Pons (tissue), 1 donor: ENCODE measurements at places on chromosomes 7 and 10.
A peak's percentile ranks its signal among the peaks of the same experiment; 100 is the strongest.

DNA sequence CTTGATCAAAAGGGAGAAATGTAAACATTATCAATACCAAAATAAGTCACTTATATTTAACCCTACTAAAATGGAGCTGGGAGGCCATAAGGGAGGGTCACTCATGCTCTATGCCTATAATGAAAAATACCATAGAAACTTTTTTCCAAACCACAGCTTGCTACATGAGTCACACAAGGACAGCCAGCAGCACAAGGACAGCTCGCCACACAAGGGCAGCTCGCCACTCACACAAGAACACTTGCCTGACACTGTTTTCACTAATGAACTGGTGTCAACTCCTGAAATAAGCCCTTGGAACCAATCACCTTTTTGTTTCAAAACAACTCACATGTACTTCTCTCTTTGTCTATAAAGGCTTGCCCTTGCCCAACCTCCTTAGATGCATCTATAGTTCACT, 43.3 kb downstream of the FRMPD2 start:
- DNase-seq = no peak

GRCh38 chr10:34049887-34050286, 715.4 kb upstream of the NRP1 start:
- no peak for DNase-seq

DNA sequence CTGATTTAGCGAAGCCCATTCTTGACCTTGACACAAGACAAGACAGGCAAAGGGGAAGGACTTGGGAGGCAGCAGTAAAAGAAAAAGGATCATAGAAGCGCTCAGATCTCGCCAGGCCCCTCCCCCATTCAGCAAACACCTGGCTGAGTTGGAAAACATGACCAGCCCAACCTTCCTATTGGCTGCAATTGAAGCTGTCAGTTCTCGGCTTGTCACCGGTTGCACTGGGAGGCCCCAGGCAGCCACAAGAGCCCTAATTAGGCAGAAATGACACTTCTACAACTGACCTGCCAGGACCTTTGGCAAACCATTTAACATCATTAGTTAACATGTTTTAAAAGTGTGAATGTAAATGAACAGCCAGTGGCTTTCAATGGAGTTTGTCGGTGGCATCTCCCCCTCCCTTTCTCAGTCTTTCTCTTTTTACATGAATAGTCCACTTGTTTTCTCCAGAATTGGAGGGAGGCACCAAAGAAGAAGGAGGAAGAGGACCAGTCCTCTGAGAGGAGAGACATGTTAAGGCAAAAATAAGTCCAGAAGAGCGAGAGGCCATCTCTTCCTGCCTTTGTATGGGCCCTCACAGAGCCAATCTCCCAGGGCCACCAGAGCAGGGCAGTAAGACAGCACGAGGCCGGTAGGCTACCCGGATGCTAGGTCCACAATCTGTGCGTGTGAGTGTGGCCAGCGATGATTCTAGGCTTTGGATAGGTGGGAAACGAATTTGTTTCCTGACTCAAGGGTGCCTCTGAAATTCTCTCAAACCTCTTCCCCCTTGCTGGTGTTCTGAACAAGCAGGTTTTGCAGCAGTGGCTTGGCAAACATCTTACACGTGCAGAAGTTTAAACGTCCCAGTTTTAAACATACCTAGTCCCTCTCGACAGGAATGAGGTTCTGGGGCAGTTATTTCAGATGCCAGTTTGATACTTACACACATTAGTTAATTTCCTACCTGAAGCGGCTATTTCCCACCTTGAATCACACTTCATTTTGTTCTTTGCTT, 15.0 kb upstream of the ENO4 start:
- peak; percentile 73 for DNase-seq

- DNase-seq = no peak
Measured at GRCh38 chr7:101114492-101114891, 12.4 kb upstream of the SERPINE1 start.

DNA sequence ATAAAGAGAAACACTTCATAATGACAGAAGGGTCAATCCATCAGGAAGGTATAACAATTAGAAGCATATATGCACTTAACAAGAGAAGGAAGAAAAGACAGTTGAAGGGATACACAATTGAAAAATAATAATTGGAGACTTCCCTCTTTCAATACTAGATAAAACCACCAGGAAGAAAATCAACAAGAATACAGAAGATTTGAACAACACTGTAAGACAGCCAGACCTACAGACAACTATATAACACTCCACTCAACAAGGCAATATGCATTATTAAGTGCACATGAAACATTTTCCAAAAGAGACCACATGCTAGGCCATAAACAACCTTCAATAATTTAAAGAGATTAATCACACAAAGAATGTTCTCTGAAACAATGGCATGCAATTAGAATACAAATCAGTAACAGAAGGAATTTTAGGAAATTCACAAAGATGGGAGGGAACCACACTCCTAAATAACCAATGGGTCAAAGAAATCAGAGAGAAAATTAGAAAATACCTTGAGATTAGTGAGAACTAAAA, 35.1 kb downstream of the ZNF438 start:
- DNase-seq = no peak

- DNase-seq = no peak
Measured at GRCh38 chr7:41869091-41869490, 166.2 kb upstream of the INHBA start.

- DNase-seq = no peak
Measured at GRCh38 chr7:98281757-98282606, 496 bp downstream of the BRI3 start.

GRCh38 chr10:33566001-33566400, 231.5 kb upstream of the NRP1 start:
- no peak for DNase-seq

GRCh38 chr7:22296916-22297315, 60.0 kb downstream of the RAPGEF5 start:
- DNase-seq = peak; percentile 70

GRCh38 chr10:49690698-49691356, 11.4 kb downstream of the C10orf53 start:
- DNase-seq = no peak

- DNase-seq = no peak
Measured at GRCh38 chr10:62506371-62506770, 132.2 kb downstream of the ZNF365 start.

DNA sequence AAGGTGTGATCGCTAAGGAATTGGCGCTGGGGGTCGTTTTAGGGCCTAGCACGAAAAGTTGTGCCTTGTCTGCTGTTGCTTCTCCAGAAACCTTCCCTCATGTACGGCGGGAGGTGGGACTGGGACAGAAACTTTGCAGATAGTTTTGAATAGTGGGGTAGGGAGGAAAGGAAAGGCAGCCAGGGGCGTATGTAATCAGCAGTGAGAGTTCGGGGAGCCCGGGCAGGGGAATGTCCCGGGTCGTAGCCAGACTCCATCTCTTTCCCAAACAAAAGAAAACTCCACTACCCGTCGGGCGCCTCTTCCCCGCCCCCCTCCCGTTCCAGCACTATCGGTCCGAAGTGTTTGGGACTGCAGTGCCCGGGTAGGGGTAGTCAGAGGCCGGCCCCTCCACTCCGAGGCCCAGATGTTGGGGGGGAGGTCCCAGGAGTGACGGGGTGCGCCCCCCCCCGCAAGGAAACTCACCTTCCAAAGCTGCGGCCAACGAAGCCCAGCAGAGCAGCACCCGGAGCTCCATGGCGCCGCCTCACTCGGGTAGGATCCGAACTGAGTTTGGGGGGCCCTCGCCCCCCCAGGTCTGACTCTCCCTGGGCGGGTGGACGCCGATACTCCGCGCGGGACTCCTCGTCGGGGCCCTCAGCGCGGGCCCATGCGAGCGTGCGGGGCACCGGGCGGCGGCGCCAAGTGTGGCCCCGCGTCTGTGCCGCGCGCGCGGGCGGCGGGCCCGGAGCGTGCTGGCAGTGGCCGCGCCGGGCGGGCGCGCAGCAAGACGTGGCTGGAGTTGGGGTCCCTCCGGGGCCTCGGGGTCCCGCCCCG, 601 bp downstream of the EPHB4 start:
- no peak for DNase-seq

DNA sequence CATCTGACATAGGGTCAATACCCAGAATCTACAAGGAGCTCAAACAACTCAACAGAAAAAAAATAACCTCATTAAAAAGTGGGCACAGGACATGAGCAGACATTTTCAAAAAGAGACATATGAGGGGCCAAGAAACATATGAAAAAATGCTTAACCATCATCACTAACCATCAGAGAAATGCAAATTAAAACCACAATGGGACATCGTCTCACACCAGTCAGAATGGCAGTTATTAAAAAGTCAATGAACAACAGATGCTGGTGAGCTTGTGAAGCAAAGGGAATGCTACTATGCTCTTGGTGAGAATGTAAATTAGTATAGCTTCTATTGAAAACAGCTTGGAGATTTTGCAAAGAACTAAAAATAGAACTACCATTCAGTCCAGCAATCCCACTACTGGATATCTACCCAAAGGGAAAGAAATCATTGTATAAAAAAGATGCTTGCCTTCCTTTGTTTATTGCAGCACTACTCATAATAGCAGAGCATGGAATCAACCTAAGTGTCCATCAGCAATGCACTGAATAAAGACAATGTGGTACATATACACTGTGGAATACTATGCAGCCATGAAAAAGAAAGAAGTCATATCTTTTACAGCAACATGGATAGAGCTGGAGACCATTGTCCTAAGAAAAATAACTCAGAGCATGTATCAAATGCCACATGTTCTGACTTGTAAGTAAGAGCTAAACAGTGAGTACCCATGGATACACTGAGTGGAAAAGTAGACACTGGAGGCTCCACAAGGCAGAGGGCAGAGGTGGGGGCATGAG, 139.8 kb downstream of the ADARB2 start:
- DNase-seq = no peak
